Gastrocnemius medialis (tissue), 4 donors: ENCODE measurements at places on chromosomes 12 and 14.

DNA sequence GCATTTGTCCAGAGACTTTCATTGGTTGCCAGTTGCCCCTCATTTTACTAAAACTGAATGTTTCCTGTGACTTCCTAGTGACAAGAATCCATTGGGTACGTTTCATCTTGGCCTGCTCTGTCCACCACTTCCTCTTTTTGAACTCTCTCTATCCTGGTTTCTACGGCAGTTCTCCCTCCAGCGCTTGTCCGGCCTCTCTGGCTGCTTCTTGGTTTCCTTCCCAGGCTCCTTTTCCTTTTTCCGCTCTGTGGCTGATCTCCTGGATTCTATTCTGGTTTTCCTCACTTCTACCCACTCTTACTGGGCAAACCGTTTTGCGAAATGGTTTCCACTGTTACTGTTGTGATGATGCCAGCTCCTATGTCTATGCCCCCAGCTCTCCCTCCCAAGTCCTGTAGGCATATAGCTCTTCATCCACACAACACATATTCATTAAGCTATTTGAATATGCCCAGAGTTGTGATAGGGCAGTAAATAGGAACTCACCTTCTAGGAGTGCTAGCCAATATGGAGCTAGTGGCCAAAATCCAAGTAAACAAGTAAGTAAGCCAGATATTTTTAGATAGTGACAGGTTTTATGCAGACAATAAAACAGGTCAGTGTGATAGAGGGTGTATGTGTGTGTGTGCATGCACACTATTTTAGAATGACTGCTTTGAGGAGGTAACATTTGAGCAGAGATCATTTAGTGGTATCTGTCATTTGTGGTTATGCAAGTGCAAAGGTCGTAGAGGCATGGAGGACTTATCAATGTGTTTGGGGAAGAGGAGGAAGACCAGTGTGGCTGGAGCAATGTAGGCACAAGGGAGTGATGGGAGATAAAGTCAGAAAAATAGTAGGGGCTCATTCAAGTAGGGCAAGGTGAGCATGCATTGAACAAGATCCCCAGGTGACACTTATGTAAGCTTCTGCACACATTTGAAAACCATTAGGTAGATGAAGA lies 27.9 kb upstream of the CTDSP2 start:
- no peak for DNase-seq

DNA sequence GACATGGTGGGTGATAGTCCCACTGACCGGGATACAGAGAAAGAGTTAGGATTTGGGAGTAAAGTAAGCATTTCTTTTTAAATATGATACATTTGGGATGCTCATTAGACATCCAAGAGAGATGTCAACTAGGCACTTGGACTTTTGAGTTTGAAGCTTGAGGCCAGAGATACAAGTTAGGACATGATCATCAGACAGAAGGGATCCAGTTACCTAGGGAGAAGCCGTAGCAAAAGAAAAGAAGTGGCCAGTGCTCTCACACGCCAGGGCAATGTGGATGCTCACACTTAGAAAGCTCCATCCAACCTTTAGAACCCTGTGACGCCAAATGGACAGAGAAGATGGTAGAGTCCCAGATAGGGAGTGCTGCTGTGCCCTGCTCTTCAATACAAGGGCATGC lies 14.0 kb upstream of the STON2 start:
- DNase-seq, result no peak

DNA sequence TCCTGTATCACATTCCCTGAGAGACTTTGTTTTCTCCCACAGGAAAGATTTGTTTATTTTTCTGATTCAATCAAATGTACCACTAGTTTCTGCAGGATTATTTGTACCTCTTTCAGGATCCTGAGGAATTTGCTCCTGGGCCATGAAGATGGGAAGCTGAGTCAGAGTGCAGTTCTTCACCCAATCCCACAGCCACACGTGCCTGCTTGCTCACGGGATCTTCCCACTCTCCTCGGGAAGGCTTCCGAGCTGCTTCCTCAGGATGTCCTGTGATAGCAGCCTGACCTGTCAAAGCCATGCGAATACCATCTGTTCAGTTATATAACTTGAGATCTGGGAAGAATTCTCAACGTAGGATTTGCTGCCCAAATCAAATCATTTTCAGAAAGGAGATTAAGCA lies 41.8 kb upstream of the HIF1A start:
- no peak for DNase-seq

DNA sequence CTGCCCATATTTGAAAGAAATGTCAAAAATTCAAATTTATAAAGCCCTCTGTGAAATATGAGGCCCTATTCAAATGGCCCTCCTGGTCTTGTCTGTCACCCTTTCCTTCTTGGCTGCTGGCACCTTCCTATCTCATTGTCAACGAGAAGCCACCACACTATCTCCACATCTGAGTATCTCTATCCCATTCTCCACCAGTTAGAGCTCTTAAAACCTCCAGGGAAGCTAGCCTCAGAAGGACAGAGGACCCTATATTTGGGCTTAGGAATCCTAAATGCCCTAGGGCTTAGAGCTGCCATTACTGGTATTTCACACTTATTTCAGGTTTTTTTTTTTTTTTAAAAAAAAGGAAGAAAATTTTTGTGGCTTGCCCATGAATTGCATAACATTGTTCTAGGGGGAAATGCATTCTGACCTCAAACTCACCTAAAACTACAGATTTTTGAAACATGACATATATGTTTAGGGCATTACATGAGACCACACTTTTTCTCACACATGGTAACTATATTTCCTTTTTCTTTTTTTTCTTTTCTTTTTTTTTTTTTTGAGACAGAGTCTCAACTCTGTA lies 25.0 kb downstream of the SLC25A21 start:
- no peak for DNase-seq

DNA sequence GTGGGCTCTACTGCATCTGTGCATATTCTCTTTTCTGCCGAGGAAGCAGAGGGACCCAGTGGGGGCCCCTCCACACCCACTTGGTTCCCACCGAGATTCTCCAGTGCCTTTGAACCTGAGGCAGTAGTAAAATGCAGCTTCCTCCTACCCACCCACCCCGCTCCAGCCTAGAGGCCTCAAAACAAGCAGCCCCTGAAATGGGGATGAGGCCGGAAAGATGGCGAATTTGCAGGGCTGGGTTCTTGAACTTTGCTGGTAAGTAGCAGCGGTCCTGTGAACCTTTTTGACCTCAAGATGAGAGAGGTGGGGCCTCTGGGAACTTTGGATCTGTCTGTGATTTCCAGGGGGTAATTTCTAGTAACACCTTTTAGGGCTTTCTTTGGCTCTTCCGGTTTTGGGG lies 15.4 kb downstream of the PLEKHG3 start:
- no peak for DNase-seq

DNA sequence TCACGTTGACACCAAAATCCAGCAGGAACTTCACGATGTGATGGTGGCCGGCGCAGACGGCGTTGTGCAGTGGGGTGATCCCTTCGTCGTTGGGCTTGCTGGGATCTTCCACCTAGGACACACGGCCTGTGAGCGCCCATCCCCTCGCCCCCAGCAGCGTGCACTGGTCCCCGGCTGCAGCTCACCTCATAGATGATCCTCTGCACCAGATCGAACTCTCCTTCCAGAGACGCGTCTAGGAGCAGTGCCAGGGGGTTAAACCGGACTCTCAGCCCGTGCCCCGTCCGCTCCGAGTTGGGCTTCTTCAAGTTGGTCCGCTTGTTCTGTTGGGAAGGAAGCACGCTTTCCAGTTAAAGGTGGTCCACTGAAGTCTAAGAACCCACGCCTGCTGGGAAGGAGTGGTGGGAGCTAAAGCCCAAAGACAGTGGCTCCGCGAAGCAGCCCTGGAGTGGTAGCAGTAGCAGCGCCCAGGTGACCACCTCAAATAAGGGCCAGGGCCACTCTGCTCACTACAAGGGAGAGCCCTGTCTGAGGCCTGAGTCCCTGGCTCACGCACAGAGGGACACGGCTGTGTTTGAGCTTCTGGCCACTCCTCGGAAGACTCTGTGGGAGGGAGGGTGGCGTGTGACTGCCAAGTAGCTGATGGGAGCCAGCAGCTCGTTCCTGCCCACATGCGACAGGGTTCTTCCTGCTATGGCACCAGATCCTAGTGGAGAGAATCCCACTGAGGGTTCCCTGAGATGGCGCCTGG lies 23.3 kb downstream of the ZFYVE21 start:
- no peak for DNase-seq

- DNase-seq, result no peak
Observed at GRCh38 chr12:1807087-1807860, 13.1 kb upstream of the LRTM2 start.

DNA sequence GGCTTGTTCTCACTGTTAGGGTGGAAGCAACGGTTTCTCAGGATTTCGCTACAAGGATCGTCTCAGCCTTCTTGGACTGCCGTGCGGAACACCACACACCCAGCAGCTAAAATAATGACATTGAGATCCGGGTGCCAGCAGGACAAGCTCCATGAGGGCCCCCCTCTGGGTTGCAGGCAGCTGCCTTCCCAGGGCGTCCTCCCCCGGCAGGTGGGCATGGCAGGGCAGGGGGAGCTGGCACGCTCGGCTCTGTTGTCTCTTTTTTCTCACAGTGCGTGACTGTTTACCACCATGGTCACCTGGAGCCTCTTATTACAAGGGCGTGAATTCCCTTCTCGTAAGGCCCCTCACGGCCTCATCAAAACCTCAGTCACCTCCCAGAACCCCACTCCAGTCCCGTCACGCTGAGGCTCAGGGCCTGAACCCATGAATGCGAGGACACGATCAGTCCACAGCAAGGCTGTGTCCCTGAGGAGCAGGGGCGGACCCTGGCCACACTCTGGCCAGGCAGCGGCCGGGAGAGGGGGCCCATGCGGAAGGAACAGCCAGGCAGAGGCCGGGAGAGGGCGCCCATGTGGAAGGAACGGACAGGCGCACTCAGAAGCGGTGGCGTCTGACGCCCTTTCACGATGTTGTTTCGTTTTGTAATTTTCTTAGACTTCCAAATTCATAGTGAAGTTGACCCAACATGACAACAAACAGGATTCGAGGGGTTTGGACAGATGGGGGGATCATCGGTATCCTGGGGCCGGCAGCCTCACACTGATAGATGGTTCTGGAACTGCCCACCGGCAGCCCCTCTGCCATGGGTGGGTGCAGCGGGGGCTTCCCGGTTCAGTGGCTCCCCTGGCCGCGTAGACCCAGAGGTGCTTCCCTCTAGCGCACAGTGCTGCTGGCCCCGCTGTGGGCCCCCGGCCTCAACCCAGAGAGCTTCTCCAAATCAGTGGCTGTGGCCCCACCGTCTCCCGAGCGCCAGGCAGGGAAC lies 10.0 kb downstream of the LRCOL1 start:
- DNase-seq, result peak; percentile 21

DNA sequence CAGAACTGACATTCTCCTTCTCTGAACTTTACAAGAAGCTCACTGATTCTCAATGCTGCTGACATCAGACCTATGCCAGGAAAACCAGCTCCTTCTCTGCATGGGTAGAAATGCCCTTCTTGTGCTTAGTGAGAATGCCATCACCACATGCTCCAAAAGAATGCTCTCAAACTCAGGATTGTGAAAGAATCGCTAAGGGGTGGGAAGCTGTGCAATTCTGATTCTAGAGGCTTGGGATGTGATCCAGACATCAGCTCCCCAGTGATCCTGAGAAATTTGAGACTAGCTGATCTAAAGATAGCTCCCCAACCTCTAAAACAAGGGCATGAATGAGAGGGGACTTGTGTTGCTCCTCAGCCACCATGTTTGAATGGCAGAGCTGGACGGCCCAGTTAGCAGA lies 113.2 kb downstream of the DPF3 start:
- DNase-seq, result no peak

GRCh38 chr12:32083489-32083888 lies 23.2 kb upstream of the BICD1 start:
- no peak for DNase-seq

GRCh38 chr12:56713345-56713744 lies 11.8 kb downstream of the NACA start:
- DNase-seq, result no peak

GRCh38 chr12:89674326-89674942 lies 34.2 kb downstream of the ATP2B1 start:
- DNase-seq, result no peak

- no peak for DNase-seq
Observed at GRCh38 chr12:7705846-7706245, 5.4 kb upstream of the DPPA3 start.

- DNase-seq, result peak; percentile 66
Observed at GRCh38 chr14:91173221-91173670, 59.4 kb downstream of the DGLUCY start.

- DNase-seq, result no peak
Observed at GRCh38 chr12:51390891-51391282, 319 bp downstream of the GALNT6 start.

DNA sequence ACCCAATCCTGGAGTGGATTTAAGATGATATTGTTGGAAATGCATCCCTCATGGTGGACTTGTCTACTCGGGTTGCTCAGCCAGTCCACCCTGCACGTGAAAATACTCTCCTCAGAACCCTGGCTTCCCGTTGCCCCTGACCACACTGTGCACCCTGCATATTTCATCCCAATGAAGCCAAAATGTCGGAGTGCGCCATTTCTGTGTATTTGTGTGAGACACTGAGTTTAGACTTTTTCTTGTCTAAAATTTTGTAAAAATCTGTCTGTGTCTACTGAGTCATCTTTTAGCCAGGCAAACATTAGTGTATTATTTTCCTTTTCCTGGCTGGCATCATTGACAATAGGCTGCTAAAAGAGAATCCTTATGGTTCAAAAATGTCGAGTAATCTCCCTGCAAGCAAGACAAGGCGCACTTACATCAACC lies 485 bp upstream of the PNMA1 start:
- DNase-seq, result no peak

GRCh38 chr12:32000373-32001005 lies 41.3 kb downstream of the RESF1 start:
- DNase-seq, result no peak

GRCh38 chr14:99598774-99599173 lies 5.2 kb downstream of the CCDC85C start:
- DNase-seq, result no peak

DNA sequence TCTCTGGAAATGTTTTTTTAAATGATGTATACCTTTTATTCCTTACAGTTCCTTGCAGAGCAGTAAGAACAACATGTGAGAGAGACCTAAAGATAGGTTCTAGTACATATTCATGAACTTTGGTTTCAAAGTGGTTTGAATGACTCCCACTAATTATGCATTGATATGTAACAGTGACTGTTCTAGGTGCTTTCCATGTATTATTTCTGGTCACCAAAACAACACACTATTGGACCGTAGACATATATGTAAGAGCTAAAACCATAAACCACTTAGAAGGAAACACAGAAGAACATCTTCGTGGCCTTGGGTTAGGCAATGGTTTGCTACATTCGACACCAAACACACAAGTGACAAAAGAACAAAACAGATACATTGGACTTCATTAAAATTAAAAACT lies 37.9 kb downstream of the SOX5 start:
- no peak for DNase-seq
